Suppressor macrophage treated with lipopolysaccharide for 1 hour (primary cell): ENCODE measurements at places on chromosomes 2 and 18.

- DNase-seq: no peak
These were observed 88.2 kb upstream of the THUMPD2 start for GRCh38 chr2:39867268-39867667.

- DNase-seq: no peak
These were observed 50.4 kb upstream of the EPAS1 start for GRCh38 chr2:46246790-46247189.

DNA sequence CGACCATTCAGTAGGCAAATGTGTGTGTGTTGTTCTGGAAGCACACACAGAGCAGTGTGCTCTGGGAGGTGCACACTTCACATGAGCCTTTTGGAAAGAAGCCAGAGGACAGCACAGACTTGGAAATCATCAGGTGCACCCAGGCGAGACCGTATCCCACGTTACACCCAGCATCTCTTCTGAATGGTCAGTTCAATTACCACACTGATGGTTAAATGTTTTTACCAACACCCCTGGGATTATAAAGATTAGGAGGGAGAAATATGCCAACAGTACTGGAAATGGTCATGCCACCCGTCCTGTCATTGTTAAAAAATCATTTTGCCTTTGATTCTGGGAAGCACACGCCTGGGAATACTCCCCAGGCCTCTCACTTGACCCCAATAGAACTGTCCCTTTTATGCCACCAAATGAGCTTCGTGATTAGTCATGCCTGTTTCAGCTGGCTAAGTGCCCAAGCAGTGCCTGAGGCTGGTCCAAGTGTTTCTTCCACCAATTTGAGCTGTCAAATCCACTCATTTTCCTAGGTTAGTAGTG lies 183.7 kb downstream of the NRP2 start:
- DNase-seq: peak; percentile 47

DNA sequence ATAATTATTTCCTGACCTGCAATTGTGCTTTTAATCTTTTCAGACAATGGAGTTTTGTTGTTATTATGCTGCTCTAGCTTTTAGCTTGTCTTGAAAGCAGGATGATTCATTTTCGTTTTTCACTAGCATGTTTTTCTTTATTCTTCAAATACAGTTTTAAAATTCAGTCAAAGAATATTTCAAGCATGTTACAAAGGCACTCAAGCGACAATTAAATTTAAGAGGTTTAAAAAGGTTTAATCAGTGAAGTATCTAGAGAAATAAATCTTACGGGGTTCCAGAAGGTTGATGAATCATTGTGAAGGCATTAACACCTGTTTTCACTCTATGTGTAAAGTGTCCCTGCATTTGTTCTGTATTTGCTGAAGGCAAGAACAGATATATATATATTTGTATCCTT lies 390.7 kb upstream of the TMEFF2 start:
- no peak for DNase-seq

DNA sequence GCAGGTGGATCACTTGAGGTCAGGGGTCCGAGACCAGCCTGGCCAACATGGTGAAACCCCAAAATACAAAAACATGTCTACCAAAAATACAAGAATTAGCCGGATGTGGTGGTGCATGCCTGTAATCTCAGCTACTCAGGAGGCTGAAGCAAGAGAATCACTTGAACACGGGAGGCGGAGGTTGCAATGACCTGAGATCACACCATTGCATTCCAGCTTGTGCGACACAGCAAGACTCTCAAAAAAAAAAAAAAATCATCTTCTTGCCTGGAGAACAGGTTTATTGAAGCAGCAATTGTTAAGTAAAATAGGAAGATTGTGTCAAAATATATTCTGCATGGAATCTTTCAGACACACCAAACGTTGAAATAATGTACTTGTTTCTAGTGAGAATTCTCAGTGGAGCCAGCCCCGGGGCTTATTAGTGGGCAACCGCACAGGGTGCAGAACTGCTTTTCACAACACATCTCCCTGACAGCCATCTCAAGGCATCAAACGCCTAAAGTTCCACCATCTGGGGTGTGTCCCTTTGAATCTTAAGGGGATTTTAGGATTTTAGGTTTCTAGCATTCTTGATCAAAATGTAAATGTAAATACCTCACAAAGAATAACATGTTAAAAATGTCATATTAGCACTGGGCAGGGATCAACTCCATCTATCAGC lies 28.6 kb upstream of the PPP4R1 start:
- no peak for DNase-seq

DNA sequence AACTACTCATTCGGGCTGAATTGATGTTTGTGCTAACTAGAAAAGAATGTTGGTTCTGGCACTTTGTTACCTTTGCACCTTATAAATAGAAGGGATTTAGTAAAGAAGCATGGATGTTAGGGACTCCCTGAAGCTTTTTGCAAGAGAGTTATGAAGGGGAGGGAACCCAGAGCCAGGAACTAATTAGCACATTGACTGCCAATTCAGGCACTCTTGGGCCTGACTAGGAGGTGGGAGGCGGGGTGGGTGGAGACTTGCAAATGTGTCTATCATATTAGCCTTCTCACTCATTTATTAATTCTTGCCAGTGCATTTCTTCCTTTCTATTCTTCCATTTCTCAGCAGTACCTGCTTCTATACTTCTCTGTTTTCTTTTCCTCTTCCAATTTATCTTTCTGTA lies 1022.4 kb downstream of the TMEM182 start:
- DNase-seq: no peak

GRCh38 chr2:240438810-240439697 lies 3.6 kb downstream of the GPC1 start:
- no peak for DNase-seq

DNA sequence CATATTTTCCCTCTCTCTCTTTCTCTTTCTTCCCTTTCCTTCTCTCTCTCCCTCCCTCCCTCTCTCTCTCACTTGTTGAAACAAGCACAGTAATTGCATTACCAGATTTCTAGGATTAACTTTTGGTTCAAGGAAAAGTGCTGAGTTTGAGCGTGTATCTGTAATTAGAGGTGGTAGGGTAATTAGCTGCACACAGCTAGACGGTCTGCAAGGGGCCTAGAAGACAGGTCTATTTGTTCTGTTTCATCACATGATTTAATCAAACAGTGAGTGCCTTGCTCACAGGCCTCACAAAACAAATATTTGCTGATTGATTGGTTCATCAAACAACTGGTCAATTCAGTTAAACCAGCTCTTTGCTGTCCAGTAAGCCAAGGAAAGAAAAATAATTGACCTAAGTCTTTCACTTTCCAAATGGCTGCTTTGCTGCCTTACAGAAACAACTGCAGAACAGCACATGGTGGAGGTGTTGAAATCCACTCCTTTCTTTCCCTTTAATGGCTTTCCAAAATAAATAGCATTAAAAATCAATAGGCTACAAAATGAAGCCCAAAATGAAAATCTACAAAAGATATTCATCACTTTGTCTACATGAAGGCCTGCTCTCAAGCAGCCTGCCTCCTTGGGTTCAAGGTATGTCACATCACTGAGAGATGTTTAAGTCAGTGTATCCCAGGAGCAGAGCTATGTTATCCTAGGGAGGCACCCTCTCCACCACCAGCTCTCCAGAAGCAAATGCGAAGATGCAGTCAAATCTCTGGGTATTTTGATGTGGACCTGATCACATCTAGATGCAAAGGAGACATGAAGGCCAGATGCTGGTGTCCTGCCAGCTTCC lies 264.4 kb upstream of the SIX2 start:
- DNase-seq: no peak

GRCh38 chr2:153891051-153891450 lies 19.3 kb downstream of the GALNT13 start:
- no peak for DNase-seq

DNA sequence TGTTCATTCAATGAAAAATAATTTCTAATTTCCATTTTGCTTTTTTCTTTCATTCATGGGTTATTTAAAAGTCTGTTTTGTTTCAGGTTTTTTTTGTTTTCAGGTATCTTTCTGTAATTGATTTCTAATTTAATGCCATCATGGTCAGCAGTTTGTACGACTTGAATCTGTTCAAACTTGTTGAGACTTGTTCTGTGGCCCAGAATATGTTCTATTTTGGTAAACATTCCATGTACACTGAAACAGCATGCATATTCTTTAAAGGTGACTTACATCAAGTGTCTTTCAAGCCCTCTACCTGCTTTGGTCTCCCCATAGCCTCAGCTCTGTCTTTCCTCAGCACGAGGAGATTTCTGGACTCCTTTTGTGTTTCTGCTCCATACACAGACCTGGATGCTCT lies 49.1 kb downstream of the CYP1B1 start:
- no peak for DNase-seq

GRCh38 chr2:7992612-7993602 lies 688.9 kb upstream of the ID2 start:
- DNase-seq: peak; percentile 68

- DNase-seq: no peak
These were observed 147.0 kb downstream of the PPP1R1C start for GRCh38 chr2:182132605-182133004.

DNA sequence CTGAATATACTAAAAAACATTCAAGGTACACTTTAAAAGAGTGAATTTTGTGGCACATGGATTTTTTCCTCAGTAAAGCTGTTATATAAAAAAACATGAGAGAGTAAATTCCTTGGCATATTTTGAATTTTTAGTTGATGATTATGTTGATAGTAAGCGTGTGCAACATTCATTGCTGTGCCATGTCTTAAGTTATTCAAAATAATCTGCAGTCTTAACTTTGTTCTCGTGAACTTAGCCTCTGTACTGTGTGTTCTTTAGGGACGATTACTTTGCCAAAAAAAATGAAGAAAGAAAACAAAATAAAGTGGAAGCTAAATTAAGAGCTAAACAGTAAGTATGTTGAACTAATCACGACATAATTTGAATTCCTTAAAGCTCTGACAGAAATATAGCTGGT lies 9.6 kb downstream of the SSB start:
- DNase-seq: no peak

DNA sequence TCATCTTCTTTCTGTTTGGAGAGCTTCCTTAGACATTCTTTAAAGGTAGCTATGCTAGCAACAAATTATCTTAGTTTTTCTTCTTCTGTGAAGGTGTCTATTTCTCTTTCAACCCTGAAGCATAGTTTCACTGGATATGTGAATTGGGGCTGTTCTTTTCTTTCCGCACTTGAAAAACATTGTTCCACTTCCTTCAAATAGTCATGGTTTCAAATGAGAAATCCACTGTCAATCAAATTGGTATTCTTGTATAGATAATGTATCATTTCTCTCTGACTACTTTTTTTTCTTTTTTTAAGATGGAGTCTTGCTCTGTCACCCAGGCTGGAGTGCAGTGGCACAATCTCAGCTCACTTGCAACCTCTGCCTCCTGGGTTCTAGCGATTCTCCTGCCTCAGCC lies 254.0 kb downstream of the ANAPC1 start:
- no peak for DNase-seq

- no peak for DNase-seq
These were observed 1057.2 kb upstream of the PIK3C3 start for GRCh38 chr18:40897884-40898283.

DNA sequence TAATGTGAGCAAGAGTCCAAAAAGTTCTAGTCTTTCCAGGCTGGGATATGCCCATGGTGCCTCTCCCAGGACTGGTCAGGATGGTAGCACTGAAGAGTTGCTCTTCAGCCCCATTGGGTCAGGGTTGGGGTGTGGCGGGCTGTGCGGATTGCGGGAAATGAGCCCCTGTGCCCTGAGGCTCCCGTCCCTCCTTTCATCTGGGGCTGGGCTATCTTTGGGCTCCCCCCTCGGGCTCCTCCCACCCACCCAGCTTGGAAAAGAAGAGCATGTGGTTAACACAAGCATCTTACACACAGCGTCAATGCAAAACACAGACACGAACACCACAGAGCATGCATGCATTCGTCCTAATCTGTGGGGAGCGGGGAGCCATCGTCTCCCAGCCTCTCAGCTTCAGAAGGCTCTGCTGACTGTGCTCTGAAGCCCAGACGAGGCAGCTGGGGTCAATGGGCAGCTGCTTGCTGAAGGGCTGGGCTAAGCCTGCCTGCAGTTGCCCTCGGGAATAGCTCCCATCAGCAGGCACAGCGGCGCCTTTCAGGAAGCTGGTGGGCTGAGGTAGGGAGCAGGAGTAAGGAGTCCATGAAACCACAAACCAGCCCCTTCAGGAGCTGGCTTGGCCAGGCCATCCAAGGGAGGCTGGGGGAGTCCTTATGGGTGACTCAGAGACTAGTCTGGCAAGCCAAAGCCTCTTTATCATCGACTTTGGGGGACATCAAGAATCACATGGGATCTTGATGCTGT lies 112.9 kb downstream of the CLIP4 start:
- DNase-seq: peak; percentile 14

DNA sequence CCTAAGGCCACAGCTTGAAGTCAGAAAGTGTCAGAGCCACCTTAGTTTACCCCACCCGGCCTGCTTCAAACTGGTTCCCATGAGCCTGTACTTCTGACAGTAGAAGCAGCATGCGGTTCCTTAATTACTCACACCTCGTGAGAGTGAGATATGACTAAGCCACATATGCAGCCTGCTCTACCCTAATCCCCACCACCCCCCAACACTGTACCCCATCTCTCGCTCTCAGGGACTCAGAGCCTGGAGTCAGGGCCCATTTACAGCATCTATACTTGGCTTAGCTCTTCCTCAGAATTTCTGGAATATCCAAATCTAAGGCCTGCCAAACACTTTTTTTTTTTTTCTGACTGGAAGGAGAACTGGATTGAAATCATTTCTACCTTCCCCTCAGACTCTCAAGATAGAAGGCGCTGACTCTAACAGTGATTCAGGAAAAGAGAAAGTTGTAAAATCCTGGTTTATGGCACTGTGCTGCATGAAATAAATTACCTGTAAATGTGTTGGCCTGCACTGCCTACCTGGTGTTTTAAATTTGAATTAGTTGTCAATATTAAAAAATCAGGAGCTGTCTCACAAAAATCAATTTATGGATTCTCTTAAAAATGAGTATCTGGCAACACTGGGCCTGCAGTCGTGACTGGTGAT lies 360.0 kb downstream of the RND3 start:
- DNase-seq: no peak

DNA sequence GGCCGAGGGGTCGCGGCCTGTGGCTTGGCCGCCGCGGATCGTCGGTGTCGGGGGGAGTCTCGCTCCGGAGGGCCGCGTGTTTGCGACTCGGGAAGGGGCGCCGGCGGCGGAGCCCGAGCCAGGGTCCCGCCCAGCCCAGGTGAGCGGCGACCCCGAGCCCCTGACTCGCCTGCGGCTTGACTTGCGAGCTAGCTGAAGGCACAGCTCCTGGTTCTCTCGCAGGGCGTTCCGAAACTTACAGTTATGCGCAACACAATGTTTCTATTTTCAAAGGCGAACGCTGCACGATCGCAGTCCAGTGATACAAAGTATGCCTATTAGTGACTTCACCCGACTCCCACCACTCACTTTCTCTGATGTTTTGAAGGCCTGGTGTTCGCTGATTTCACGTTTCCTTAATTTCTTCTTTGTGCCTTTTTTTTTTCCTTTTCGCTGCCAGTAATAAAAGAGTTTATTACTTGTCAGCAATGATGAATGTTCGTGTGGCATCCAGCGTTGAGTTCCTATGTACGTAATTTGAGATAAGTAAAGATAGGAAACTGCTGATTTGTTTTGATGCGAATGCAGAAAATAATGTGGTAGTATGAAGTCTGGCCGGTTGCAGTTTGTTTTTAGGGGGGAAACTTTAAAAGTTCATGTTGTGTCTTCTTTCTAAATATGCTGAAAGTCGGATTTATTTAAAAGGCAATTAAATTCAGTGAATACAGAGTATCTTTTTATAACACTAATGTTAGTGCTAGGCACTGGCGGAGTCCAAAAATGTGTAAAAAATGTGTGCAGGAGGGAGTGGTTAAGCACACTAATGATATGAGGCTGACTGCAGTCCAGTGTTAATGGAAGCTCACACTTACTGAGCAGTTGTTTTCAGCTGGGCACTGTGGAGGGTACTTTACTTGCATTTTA lies 706 bp downstream of the UBXN2A start:
- peak; percentile 64 for DNase-seq

GRCh38 chr18:34803877-34804400 lies 93.8 kb downstream of the DTNA start:
- DNase-seq: no peak

- peak; percentile 27 for DNase-seq
These were observed 27.4 kb upstream of the CCNYL1 start for GRCh38 chr2:207683879-207684627.
